ENCODE measurements at places on chromosomes 16 and 17.
A peak's percentile ranks its signal among the peaks of the same experiment; 100 is the strongest.

DNA sequence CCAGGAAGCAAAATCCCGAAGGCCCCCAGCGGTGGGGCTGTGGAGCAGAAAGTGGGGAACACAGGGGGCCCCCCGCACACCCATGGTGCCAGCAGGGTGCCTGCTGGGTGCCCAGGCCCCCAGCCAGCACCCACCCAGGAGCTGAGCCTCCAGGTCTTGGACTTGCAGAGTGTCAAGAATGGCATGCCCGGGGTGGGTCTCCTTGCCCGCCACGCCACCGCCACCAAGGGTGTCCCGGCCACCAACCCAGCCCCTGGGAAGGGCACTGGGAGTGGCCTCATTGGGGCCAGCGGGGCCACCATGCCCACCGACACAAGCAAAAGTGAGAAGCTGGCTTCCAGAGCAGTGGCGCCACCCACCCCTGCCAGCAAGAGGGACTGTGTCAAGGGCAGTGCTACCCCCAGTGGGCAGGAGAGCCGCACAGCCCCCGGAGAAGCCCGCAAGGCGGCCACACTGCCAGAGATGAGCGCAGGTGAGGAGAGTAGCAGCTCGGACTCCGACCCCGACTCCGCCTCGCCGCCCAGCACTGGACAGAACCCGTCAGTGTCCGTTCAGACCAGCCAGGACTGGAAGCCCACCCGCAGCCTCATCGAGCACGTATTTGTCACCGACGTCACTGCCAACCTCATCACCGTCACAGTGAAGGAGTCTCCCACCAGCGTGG lies 6.5 kb downstream of the CBX2 start:
- DNase-seq = no peak

DNA sequence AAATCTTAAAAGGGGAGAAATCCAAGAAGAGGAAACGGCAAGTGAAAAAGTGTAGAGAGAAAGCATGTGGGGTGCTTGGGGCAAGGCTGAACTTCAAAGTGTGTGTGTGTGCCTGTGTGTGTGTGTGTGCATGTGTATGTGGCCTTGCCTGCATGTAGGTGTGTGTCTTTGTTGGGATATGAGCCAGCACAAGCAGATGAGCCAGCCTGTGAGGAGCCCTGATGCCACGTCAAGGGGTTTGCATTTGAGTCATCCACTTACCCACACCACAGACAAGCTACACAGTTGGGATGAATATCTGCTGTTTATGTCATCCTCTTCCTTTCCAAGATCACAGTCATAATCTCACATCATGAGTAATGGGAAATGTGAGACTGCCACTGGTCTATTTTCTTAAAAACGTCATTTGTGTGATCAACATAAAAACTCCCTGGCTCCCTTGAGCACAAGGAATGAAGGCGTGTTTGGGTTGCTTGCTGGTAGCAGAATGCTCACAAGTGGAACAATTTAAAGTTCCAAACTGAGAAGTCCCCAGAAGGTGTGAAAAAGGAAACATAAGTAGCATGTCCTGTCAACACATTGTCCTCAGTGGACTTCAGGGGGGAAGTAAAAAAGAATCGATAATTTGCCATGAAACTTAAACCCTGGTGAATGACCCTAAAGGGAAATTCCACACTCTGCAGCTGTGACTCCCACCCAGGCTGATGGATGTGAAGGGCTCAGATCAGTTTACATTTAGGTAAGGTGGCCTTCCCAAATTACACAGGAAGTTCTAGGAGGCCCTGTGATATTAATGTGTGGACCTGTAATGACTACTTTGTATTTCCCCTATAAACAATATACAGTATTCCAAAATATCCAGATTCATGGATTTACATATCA lies 14.7 kb downstream of the KCTD19 start:
- peak; percentile 99 for DNase-seq

DNA sequence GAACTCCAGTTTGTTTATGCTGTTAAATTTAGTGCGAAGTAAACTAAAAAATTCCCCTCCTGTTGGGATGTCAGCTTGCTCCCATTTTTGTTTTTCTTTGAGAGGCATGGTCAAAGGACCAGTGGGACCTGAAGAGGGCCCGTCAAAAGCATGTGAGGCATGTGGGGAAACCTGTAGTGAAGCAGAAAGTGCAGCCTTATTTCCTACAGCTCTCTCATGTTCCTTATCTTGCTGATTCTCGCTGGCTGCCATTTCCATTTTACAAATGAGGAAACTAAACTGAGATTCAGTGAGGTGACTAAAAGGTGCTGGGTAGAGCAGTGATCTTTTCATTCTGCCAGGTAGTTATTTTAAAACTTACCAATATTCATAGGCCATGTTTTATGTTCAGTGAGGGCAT lies 27.1 kb downstream of the EPN2 start:
- DNase-seq = no peak

- DNase-seq = no peak
Observed at GRCh38 chr17:43428524-43428923, 29.7 kb downstream of the ARL4D start.

- no peak for DNase-seq
Observed at GRCh38 chr17:45782889-45783592, 1.1 kb upstream of the CRHR1 start.

- no peak for DNase-seq
Observed at GRCh38 chr16:1414532-1415260, at the start of gene UNKL. Gene UNKL (minus strand): TSS chr16:1414704. CDS start chr16:1414691, 13 bp downstream.

- DNase-seq = no peak
Observed at GRCh38 chr17:20916383-20916782, 126.4 kb downstream of the USP22 start.

- DNase-seq = no peak
Observed at GRCh38 chr17:64085650-64086005, 44.3 kb downstream of the ERN1 start.

DNA sequence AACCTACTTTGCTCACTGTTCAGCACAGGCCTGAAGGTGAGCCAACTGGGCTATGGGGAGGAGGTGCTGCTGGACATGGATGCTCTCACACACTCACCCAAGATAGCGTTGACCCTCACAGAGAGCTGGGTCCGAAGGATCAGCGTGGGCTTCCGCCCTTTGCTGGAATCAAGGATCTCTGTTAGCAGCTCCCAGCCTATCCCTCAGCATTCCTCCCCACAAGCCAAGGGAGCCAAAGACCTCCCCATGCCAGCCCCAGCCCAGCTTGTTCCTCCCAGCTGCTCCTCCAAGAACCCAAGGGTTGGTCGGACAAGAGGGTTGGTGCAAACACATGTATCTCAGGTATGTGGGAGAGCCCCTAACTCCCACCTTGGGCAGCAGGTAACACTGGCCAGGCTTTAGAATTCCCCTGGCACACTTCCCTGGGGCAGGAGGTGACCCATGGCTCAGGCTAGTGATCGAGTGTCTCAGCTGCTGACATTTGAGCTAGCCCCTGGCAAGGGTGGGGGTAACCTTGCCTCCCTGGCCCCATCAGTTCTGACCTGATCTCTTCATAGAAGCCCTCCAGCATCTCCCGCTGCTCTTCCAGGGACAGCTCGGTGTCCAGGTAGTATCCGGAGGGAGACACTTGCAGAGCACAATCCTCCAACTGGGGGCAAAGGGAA lies 8.3 kb downstream of the FHOD1 start:
- no peak for DNase-seq

DNA sequence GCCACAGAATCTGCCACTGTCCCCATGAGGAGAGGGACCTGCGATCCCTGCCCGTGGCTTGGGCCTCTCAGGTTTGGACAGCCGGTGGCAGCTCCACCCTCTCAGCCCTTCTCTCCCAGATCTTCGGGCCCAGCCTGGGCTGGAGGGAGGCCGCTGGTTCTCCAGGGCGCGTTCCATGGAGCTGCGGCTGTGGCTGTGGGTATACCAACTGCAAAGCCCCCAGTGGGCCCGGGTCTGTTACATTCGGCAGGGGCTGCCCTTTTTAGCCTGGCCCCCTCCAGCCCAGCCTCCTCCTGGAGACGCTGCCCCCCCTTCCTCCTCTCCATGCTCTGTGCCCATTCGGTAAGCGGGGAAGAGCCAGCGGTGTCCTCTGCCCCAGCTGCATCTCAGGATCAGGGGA lies 64.7 kb upstream of the ZNF469 start:
- no peak for DNase-seq

DNA sequence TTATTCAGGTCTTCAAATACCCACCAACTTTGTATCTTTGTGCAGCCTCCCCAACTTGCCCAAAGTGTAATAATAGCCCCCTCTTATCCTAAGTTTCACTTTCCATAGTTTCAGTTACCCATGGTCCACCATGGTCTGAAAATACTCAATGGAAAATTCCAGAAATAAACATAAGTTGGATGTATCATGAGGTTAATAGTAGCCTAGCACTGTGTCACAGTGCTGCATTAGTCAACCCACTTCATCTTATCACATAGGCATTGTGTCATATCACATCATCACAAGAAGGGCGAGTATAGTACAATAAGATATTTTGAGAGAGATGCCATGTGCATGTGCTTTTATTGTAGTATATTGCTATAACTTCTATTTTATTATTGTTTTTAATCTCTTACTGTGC lies 21.9 kb downstream of the OMG start:
- no peak for DNase-seq

DNA sequence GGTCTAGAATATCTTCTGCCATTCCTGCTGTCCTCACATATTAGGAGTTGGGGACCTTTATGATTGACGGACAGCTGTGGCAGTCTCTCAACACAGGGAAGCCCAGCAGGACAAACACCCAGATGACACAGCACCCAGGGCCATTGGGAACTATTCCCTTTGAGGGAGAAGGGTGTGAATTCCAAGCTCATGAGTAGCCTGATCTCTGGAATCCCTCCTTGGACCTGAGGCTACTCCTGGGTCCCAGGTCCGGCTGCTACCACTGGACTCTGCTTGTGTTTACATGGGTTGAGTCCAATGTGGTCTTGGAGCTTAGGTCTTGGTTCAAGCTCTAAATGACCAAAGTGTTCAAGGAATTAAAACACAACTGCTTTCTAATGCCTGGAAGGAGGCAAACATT lies 78.9 kb downstream of the SLC6A2 start:
- no peak for DNase-seq

GRCh38 chr16:3129137-3130131 lies 5.4 kb upstream of the ZNF213 start:
- DNase-seq = peak; percentile 81

DNA sequence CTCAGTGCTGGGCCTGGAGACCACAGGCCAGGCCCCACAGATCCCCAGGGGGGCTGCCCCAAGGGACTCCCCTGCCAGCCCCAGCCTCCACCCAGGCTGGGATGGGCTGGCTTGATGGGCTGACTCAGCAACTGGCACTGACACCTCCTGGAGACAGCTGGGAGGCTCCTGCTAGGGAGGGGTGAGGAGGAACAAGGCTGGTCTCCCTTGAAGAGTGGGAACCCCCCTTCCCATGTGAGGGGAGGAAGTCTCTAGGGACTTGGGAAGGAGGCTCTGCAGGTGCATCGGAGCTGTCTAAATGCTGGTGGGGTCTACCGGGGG lies 10.4 kb downstream of the NHERF1 start:
- no peak for DNase-seq

DNA sequence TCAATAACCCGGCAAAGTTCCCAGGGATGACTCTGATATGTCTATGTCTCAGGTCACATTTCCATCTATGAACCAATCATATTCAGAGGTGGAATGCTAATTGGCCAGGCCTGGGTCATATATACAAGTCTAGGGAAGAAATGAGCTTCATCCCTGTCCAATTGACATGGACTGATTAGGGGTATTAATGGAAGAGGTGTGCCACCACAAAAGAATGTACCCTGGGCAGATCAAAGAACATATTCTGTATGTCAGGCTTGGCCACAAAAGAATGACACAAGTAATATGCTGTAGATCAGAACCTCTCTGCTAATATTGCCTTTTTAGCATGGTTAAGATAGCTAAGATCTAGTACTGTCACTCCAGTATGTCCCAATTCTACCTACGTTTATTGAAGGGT lies 6.7 kb downstream of the SLC35G3 start:
- no peak for DNase-seq

DNA sequence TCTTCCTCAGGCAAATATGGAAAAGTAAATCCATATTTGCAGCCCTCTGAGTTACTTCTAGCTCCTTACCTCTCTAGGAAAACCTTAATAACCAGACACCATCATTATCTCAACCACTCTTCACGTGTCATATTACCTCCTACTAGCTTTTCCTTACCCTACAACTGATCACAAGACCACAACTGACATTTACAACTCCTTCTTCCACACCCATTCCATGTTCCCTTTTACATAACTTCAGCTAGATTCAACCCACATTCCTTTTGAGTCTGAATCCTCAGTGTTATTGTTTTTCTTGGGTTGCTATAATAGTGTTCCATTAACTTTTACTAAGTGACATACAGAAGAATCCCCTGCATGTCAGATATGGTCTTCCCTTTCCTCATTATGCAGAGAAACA lies 4.7 kb upstream of the OR1E2 start:
- DNase-seq = no peak

DNA sequence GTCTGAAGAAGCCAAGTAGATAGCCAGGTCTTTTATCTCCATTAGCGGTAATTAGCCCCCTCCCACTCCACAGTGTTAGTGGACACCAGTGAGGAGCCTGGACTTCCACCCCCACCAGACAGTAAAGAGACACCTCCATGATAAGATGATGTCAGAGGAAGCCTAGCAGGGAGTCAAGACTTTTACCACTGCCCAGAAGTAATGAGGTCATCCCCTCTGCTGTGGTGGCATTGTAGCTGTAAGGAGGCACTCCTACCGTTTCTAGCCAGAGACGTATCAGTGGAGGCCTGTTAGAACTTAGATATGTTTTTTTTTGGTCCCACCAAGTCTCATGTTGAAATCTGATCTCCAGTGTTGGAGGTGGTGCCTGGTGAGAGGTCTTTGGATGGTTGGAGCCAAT lies 38.1 kb downstream of the PIK3R5 start:
- no peak for DNase-seq

- peak; percentile 13 for DNase-seq
Observed at GRCh38 chr17:82097184-82097918, 685 bp downstream of the FASN start.

- no peak for DNase-seq
Observed at GRCh38 chr16:87358250-87358649, 25.3 kb downstream of the FBXO31 start.

DNA sequence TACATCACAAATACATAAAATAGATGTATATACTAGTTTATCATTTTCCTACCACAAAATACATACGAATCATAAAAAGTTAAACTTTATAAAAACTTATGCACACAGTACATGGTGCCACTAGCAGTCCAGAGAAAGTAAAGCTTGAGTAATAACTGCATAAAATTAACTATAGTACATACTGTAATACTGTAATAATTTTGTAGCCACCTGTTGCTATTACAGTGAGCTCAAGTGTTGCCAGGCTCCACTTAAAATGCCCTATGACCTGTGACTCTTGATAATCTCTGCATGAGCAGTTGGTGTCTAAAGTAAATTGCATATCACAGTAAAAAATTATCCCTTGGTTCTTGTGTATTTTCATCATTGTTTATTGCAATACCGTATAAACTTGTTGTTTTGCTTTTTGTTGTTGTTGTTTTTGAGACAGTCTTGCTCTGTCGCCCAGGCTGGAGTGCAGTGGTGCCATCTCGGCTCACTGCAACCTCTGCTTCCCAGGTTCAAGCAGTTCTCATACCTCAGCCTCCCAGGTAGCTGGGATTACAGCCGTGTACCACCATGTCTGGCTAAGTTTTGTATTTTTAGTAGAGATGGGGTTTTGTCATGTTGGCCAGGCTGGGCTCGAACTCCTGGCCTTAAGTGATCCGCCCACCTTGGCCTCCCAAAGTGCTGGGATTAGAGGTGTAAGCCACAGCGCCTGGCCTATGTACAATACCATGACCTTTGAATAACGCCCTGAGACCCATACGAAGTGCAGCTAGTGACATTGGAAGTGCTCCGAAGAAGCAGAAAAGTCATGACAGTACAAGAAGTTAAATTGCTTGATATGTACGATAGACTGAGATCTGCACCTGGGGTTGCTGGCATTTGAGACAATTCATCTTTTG lies 6.6 kb downstream of the LUC7L3 start:
- DNase-seq = no peak

- DNase-seq = no peak
Observed at GRCh38 chr17:3959921-3960601, 4.2 kb downstream of the ATP2A3 start.
